ENCODE measurements at places on chromosomes 13 and 19.
A peak's percentile ranks its signal among the peaks of the same experiment; 100 is the strongest.

- DNase-seq: peak; percentile 86
Measured at GRCh38 chr19:41449079-41449864, 6.3 kb downstream of the ERICH4 start.

DNA sequence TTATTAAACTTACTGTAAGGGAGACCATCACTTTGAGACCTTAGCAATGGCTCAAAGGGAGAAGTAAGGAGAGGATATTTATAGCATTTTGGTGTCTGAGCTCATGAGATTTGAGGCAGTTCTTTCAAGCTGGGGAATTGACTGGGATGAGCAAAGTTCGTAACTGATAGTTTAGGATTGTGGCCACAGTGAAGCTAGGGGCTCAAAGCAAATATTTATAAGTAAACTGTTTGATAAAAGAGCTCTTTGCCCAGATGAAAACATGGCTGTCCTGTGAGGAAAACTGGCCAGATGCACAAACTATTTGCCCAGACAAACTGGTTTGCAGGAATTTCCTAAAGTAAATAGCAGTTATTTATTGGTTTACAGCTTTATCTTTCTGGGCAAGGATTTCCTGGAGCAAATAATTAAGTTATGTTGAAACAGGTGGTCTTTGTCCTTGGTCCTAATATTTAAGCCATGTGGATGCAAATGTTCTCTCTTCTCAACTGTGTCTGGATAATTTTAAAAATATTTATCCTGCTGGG lies 59.7 kb upstream of the TMTC4 start:
- no peak for DNase-seq

DNA sequence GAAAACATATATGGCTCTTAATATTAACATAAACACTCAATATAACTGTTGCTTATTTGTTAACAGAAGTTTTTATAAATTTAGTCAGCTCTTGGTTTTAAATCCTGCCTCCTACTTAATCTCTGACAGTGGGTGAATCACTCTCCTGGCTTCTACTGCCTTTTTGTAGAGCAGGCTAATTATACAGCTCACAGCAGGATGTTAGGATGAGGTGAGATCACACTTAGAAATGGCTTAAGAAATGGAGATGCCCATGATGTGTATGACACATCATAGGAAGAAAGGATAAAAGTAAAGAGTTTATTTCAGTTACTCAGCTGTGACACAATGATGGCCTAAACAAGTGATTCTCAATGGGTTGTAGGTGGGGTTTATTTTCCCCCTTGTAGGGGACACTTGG lies 345.6 kb downstream of the SPRY2 start:
- DNase-seq: no peak

DNA sequence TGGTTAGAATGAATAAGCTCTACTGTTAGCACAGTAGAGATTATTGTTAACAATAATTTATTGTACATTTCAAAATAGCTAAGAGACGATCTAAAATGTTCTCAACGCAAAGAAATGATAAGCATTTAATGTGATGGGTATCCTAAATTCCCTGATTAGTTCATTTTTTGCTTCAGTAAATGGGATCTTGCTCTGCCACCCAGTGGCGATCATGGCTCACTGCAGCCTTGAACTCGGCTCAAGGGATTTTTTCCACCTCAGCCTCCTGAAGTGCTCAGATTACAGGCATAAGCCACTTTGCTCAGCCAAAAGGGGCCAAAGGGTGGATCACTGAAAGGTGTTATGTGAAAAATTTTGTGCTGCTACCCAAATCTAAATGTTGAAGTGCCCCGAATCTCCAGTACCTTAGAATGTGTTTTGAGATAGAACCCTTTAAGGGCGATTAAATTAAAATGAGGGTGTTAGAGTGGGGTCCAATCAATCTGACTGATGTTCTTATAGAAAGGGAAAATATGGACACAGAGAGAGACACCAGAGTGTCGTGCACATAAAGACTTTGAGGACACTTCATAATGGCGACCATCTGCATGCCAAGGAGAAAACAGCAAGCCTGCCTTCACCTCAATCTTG lies 31.5 kb upstream of the ZNF766 start:
- DNase-seq: peak; percentile 10

- no peak for DNase-seq
Measured at GRCh38 chr19:1864480-1865171, 1.2 kb upstream of the KLF16 start.

DNA sequence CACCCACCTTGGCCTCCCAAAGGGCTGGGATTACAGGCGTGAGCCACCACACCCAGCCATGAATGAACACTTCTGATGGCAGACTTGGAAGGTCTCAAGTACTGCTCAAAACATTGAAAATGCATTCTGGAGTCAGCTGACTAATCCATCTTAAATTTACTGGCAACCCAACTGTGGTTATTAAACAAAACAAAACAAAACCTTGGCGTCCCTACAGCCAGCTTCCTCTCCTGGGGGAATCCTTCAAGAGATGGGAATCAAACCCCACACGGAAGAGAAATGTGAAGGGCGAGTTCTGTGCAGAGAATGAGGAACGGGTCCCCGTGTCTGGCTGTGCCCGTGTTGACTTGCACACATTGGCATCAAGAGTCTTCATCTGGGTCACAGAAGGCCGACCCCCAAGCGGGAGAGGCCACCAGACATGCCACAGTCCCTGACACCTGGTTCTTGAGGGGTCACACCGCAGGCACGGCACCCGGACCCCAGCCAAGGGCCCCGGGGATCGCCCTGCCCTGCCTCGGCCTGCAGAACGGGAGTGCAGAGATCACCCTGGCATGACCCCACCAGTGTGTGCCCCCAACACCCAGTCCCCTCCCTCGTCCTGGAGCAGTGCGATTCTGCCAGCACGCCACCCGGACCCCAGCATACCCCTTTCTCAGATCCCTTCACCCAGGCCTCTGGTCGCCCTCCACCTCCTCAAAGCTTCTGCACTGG lies 3.2 kb downstream of the MAP2K2 start:
- no peak for DNase-seq

GRCh38 chr13:33541456-33541855 lies 255.9 kb upstream of the STARD13 start:
- DNase-seq: no peak

DNA sequence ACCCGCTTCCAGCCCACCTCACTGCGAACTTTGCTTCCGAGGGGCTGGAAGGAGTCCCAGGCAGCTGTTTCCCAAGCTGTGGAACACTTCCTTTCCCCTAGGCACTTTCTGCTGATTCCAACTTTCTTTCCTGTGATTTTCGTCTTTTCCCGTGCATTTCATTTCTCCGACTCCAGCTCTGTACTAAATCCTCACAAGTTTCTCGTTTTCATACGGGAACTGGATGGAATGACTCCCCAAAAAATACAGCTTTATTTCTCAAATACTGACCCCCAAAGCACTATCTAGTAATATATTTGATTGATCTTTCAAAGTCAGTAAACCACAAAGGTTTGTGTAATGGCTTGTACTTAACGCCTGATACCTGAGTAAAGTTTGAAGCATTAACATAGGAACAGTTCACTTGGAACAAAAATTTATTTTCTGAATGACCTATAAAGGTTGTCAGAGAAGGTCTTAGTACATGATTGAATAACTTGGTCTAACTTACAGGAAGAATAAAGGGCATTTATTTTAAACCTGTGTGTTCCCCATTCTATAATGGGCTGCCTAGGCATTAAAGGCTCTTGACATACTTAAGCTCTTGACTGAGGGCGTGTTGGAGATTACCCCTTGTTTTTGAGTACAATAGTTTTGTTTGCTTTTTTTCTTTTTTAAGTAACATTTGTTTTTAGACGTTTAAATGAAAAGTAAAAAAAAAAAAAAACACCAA lies 1.3 kb upstream of the PCDH9 start:
- DNase-seq: no peak

- DNase-seq: no peak
Measured at GRCh38 chr19:28862238-28862637, 350.7 kb downstream of the UQCRFS1 start.

DNA sequence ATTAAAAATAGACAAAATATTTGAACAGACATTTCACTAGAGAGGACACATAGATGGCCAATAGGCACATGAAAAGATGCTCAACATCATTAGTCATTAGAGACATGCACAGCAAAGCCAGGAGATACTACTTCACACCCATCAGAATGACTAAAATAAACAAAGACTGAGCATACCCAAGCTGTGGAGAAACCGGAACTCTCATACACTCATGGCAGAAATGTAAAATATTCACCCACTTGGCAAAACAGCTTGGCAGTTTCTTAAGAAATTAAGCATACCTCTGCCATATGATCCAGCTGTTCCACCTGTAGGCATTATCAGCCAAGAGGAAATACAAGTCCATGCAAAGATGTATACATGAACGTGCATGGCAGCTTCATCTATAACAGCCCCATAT lies 213.4 kb downstream of the TSHZ3 start:
- no peak for DNase-seq

DNA sequence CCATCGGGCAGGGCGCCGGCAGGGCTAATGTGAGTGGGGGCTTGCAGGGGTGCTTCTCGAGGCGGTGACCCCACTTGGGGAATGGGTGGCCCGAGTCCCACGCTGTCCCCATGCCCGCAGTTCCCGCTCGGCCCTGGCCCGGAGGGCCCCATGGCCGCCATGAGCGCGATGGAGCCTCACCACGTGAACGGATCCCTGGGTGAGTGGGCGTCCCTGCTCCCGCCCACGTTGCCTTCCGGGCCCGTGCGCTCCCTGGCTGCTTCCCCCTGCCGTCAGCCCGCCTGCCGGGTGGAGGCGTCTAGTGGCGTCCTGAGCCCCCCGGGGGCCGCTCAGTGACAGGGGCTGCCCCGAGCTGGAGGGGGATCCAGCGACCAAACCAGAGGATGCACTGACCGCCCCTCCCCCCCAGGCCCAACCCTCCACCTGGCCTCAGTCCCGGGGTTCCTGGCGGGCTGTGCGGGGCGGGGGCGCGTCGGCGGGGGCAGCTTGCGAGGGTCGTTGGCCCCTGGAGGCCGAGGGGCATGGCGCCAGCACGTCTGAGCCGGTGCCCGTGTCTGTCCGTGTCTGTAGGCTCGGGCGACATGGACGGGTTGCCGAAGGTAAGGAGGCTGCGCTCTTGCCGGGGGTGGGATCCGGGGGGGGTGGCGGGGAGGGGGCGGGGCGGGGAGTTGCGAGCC lies 4.8 kb downstream of the ISYNA1 start:
- no peak for DNase-seq

DNA sequence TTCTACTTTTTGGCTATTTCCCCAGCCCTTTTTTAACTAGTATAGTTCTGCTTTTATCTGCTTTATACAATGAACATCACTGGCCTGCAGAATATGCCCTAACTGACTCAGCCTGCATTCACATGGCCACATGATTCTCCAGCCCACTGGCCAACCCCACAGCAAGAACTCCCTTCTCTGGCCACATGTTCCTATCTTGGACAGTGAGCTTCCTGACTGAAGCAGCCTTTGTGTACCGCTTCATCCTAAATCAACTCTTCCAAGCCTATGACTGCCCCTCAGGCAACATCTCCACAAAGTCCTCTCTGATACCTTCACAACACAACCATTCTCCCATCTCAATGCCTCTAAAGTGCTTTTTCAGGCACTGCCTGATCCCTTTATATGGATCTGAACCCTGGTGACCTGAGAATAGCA lies 214.1 kb downstream of the COL4A1 start:
- no peak for DNase-seq

- peak; percentile 100 for DNase-seq
Measured at GRCh38 chr19:34733266-34733745, 737 bp upstream of the ZNF181 start.

GRCh38 chr13:44086389-44086788 lies 206.7 kb downstream of the LACC1 start:
- DNase-seq: no peak

DNA sequence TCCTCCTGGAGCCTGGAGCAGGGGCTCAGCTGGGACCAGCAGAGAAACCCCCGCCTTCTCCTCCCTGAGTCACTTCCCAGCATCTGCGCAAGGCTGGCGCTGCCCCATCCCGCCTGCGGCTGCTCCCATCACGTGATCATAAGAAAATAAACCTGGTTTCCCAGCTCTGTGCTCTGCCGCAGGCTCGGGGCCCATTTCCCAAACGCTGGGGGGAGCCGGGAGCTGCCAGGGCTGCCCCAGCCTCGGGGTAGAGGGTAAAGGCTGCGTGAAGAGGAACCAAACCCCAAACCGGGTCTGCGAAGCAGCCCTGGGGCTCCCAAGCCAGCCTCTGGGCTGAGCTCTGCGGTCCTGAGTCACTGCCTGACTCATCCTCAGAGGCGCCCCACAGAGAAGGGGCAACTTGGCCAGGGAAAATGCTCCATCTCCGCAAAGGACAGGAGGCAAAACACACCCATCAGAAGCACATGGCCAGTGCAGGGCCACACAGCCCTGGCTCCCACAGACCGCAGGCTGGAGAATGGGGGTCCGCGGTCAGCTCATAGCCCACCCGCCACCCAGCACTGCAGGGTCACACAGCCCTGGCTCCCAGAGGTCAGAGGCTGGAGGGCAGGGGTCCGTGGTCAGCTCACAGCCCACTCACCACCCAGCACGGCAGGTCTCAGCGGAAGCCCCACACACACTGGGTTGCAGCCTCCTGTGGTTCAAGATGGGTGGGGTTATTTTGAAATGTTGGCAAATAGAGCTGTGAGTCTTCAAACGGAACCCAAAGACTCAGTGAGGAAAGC lies 67.1 kb downstream of the RASA3 start:
- peak; percentile 69 for DNase-seq

GRCh38 chr19:43767316-43767715 lies 12.6 kb upstream of the SMG9 start:
- DNase-seq: no peak

- no peak for DNase-seq
Measured at GRCh38 chr13:30158774-30159445, 148.4 kb downstream of the KATNAL1 start.

DNA sequence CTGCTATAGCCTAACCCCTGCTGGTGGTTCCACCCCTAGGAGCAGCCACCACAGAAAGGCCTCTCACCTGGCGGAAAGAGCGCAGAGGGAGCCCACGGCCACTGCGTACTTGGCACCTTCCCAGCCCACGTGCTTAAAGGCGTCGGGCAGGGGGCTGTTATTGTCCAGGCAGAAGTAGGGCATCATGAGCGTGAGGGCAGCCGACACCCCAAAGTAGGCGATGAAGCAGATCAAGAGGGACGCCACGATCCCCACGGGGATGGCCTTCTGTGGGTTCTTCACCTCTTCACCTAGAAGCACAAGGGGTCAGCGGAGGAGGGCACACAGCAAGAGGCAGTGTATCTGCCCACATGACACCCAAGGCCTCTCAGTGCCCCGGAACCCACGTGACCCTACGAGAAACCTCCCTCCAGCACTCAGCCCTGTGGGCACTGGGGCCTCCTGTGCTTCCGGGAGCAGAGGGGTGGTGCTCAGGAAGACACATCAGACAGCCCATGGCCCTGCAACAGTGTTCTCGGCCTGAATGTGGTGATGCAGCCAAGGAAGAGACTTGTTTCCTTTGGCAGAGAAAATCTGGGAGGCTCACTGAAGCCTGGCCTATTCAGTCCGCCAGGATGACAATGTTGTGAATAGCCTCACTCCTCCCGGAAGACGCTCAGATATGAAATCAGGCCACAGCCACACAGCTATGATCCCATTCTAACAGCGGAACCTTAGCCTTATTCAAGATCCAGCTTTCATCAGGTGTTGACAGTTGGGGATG lies 72.1 kb downstream of the SLC7A1 start:
- DNase-seq: no peak
